WERI-Rb-1 (cell line): ENCODE measurements at places on chromosomes 2 and 18.
A peak's percentile ranks its signal among the peaks of the same experiment; 100 is the strongest.

DNA sequence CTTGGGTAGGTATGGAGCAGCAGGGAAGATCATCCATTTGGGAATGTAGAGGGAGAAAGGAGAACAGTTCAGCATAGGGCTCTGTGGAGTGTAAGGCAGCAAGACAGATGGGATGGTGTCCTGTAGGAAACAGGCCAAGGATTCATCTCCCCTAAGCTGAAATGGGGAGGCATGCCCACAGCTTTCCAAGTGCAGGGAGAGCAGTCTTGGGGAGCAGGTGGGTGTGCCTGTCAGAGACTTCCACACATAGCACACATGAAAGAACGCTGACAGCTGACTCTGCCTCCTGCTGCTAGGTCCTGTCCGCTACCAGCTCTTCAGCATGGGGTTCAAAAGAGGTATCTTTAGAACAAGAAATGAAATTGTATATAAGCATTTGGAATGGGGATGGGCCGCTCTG lies 9.0 kb downstream of the SETBP1 start:
- no peak for DNase-seq

- DNase-seq = no peak
Measured at GRCh38 chr2:25280051-25280687, 61.6 kb downstream of the DNMT3A start.

DNA sequence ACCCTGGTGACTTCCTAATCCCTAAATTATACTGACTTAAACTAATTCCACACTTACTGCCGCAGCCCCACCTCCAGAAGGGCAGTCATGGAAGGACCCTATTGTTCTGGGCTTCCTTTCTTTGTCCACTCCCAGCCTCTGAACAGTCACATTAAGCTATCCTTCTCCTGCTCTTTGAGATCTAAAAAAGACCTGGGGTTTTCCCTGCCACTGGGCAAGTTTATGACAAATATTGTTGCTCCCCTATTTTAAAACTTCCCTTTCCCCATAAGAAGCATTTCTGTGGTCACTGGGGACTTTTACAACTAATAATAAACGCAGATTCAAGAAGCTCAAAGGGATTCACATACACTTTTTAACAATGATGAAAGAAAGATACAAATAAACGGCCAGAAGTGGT lies 47.2 kb upstream of the XPO1 start:
- no peak for DNase-seq

- DNase-seq = no peak
Measured at GRCh38 chr2:60954139-60954538, 63.4 kb upstream of the PEX13 start.

- no peak for DNase-seq
Measured at GRCh38 chr18:58526425-58527284, 102.2 kb downstream of the ALPK2 start.

GRCh38 chr2:181656450-181657291 lies at the start of gene CERKL:
TSS of gene CERKL (minus strand) at chr2:181657105. CDS start at chr2:181657006, 99 bp downstream.
- DNase-seq = peak; percentile 98

DNA sequence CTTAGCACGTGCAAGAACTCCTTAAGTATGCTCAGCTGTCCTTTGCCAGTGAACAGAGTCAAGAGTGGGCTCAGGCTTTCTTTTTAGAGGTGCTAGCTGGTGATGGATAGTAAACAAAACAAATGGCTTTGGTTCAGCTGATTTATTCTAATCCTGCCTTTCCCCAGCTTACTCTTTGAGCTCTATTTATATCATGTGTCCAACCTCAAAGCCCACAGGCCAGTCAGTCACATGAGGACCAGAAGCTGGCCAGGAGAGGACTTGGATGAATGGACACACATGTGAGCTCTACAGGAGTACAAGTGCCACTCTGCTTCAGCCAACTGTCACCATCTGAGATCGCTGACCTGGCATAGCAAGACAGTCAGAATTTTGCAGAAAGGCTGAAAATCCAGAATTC lies 59.4 kb downstream of the STK39 start:
- DNase-seq = peak; percentile 54

DNA sequence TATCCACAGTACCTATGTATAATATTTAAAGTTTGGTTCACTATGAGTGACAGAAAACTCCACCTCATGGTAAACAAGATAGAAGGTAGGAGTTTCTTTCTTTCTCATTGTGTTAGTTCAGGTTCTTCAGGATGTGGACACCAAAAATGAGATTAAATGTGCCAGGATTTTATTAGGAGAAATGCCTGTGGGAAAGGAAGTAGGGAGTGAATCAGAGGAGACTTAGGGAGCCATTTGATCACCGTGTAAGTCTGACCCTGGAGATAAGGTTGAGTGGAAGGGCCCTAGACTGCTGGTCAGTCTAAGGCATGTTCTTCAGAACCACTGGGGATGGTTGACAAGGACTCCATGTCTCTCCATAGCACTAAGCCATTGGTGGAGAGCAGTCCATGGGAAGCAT lies 8.1 kb downstream of the AOX1 start:
- DNase-seq = no peak

DNA sequence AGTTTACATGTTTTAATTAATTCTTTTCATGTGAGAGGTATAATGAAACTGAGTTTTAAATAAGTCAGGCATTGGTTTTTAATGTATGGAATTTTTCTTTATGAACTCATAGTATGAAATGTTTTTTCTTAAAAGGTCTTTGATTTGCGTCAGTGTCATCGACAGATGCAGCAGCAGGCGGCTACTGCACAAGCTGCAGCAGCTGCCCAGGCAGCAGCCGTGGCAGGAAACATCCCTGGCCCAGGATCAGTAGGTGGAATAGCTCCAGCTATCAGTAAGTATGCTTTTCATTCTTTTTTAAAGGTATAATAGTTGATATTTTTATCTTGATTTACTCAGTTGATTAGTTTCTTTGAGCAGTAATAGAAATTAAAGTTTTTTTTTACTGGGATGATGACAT lies 46.5 kb downstream of the SMAD4 start:
- DNase-seq = no peak

DNA sequence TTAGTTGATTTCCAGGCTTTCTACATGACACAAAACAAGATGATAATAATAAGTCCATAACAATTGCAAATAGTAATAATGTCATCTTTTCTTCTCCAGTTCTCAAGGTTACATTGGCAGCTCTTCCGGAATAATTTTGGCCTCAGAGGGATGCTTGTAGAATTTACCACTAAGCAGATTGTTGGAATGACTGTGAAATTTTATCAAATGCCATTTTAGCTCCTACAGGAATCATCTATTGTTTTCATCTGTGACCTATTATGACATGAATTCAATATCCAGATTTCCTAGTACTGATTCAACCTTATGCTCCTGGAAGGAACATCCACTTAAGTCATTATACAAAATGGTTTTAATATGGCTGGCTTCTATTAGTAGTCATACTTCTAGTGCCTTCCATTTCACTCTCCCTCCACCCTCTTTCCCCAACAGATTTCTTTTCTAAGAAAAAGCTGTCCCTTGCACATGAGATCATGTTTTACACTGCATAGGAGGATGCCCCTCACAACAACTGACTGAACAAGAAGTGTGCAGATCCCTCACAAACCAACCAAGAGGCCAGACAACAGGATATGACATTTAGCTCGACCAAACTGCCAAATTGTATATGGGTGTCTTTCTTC lies 200.0 kb downstream of the DNER start:
- DNase-seq = no peak

DNA sequence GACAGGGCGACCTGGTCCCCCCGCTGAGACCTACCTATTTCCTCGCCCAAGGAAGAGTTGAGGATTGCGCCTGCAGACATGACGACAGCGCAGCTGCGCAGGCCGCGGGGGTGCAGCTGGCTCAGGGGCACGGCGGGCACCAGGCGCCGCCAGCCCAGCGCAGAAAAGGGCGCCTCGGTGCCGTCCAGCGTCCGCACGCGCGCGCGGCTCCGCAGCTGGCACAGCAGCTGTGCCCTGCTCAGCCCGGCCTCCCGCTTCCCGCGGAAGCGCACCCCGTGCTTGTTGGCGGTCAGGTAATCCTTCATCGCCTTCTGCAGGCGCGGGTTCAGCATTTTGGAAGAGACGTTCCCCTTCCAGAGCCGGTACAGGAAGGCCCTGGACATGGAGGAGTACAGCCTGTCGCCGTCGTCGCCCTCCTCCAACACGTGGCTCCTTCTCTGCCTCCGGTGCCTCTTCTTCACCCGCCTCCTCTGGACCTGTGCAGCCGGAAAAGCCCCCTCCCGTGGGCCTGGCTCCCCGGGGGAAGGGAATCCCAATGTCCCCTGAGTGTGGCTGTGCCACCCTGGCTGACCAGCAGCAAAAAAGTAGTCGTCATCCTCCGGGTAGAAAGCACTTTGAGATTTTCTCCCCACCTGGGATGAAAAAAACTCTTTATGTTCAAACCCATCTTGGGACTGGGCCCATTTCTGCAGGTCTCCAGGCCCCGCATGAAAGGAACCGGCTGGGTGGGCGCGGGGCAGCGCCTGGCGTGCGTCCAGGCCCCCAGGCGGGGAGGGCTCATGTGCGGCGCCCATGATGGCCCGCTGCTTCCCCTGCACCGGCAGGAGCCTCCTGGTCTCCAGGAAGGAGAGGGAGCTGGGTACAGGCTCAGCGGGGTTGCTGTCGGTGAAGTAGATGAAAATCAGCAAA lies 42.7 kb downstream of the ST6GAL2 start:
- no peak for DNase-seq

DNA sequence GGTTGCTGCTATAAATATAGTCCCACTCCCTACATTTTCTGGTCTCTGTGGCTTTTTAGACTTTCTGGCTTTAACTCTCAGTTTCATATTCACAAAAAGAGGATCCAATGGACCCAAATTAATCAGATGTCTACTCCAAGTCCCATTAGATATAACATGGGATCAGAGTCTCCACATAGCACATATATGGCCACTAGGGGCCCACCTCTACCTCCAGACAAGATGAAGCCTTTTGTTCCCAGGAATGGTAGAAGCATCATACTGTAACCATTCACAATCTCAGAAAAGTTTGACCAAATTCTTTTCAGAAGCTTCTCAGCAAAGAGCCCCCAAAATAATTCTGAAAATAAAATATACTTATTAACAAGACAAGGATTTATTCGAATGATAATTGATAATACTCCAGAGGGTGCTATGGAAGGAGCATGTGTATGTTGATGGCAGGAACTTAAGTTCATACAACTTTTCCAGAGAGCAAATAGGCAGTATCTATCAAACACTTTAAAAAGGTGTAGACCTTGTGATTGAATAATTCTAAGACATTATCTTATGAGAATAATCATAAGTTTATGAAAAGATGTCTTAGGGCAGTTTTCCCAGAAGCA lies 382.3 kb upstream of the CRIM1 start:
- DNase-seq = peak; percentile 50

GRCh38 chr2:1051075-1051474 lies 100.4 kb downstream of the SNTG2 start:
- peak; percentile 30 for DNase-seq

GRCh38 chr2:71926876-71927756 lies 220.5 kb downstream of the CYP26B1 start:
- peak; percentile 3 for DNase-seq

DNA sequence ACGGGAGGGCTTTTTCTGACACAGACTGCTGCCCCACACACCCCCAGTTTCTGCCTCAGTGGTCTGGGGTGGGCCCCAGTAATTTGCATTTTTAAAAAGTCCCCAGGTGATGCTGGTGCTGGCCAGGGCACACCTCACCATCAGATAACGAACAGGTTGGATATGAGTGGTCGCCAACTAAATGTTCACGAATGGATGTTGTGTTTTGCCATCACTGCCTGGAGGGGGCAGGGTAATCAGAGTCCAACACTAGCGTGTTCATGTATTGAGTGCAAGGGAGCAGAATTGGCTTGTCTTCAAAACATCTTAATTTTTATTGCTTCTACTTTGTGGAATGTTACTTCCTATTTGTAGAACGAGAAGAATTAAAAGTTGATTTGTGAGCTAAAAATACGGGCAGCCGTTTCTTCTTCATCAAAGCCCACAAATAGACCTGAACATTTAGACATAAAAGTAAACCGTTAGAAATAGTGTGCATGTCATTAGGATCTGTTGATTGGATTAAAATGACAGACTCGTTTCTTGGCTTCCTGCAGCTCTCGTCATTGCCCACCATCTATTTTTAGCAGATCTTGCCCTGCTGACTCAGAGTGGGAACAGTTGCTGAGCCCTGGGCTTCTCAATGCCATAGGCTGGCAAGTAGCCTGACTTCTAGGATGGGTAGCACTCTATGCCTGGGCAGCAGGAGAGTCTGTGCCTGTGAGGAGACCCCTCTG lies 45.2 kb downstream of the NCK2 start:
- DNase-seq = no peak

DNA sequence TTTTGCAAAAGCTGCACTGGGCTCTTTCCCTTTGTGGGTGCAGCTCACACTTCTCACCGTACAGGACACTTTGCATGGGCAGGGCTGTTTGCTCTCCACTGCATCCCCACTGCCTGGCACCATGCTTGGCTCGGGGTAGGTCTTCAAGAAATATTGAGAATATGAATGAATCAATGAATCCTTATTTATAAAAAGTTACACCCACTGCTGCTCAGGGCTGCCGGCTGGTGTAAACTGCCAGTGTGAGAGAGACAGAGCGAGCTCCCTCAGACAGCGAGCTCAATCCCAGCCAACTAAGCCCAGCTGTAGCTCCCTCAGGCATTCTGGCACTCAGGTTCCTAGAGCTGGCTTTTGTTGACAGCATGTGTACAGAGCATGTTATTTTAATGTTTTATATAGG lies 3.4 kb downstream of the TMEM185B start:
- no peak for DNase-seq

DNA sequence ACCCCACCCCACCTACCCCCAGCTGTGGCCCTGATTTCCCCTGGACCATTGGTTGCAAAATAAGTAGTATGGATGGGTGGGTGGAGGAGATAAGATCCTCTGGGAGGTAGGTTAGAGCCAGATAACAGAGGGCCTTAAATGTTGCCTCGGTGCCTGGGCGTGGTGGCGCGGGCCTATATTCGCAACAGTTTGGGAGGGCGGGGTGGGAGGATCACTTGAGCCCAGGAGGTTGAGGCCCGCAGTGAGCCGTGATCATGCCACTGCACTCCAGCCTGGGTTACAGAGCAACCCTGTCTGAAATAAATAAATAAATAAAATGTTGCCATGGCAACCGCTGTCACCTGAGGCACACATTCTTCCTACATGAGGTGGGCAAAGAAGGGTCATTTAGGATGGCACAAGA lies 103.3 kb upstream of the GATA6 start:
- no peak for DNase-seq

- no peak for DNase-seq
Measured at GRCh38 chr2:95058466-95058988, 33.0 kb downstream of the MAL start.

DNA sequence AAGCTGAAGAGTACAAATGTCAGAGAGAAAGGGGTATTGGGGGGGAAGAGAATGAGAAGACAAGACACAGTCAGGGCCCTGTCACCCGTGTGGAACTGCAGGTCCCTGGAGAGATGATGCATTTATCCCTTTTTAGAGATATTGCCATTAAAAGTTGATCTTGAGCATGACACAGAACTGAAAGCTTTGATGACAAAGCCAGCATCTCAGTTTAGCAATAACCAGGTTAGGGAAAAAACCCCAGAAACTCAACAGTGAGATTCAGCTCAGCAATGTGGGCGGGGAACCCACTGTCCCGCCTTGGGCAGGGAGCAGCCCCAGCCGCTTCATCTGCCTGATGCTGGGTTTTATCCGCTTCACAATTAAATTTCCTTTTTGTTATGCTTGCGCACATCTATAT lies 181.1 kb downstream of the NEDD4L start:
- no peak for DNase-seq
